Urinary bladder (tissue), 4 donors: ENCODE measurements at places on chromosomes 6 and 20. TPM values are rescaled to one million over a fixed set of nuclear protein-coding genes. Genes with fewer than 3 reads are reported as not detected.

DNA sequence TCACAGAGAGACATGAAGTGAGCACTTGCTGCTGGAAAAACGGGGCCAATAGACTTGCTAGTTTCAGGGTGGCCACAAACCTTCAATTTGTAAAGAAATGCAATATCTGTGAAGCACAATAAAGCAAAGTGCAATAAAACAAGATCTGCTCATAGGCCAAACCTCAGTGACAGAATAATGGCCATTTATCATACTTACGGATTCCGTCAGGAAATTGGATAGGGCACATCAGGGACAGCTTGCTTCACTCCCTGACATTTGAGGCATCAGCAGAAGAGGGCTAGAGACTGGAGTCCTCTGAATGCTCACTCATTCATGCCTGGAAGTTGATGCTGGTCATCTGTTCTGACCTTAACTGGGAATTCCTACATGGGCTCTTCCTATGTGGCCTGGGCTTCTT lies 165.5 kb upstream of the OPRM1 start:
- DNase-seq: no peak

- no peak for DNase-seq
These were observed 64.3 kb upstream of the CITED2 start for GRCh38 chr6:139438775-139439174.

DNA sequence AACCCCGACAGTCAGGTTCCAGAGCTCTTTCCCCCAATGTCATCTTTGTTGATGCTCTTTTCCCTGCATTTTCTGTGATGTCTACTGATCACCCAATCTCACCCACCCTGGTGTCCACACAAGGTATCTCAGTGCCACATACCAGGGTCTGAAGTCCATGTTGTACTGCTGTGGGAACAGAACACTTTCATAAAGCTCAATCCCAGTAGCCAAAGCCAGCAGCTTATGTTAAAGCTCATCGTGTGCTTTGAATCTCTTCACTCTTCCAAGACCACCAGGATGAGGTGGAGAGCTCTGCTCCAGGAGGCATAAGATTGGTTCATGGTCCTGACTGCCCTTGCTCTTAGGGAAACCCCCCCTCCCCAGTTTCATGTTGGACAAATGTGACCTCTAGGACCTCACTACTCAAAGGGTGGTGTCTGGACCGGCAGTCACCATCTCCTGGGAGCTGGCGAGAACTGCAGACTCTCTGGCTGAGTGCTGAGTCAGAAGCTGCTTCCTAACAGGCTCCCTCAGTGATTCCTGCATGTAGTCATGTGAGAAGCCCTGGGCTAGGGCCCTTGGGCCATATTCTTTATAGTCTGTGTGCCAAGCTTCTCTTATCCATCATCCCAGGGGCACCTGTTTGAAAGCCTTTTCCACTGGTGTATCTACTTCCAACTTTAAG lies 13.4 kb upstream of the CPNE5 start:
- no peak for DNase-seq

- DNase-seq: no peak
These were observed 197.6 kb downstream of the HDGFL1 start for GRCh38 chr6:22766979-22767378.

DNA sequence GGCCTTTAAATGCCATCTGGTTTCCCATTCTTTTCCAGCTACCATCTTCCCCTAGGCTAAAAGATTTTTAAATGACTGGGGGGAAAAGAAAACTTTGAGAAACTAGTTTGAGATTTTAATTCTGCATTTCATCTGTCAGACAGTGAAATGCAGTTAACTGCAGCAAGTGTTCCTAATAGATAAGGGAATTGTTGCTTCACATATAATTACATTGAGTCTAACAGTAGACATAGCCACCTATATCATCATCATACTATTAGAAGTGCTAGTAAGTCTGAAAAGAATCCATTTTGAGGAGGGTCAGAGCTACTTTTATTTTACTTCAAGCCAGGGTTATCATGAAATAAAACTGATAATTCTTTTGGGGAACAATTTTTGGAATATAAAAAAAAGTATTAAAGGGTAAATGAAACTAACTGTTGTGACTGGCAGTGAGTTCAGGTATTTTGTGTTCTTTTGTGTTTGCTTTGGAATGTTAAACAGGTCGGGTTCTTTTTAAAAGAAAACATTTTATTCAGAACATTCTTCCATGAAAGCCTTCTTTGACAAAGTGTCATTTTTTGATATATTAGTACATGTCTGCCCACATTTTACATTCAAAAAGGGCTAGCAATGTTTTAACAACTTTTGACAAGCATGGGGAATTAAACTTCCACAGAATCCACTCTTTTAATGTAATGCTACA lies 170.1 kb downstream of the HS3ST5 start:
- no peak for DNase-seq

- DNase-seq: no peak
These were observed 659.0 kb upstream of the HS3ST5 start for GRCh38 chr6:115001731-115002350.

DNA sequence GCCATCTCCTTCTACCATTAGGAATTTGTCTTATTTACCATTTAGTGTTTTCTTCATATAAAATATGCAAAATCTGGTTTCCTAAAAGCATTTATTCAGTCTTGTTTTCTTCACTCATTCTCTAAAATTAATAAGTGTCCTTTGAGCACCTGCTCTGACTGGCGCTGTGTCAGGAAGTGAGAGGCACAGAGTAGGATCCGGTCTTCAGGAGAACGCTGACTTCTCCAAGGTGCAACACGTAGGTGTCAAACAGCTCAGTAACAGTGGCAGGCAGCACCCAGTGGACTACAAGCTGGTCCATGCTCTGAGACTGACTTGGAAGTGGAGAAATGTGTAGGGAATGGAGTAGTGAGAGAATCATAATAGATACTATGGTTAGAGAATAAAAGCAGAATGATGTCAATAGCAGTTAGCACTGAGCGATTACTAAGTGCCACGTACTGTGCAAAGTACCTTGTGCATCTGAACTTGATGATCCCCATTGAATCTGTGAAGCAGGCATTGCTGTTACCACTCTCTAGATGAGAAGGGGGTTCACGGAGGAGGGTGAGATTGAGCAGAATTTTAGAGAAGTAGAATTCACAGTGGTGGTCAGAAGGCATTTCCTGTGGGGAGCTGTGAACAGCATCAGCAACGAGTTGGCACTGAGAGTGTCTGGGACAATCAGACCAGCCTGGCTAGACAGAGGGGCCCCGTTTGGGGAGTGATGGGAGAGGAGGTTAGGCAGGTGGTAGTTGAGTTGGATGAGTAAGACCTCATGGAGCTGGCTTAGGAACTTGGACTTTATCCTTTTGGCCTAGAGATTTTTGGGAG lies 569.8 kb downstream of the QKI start:
- no peak for DNase-seq

DNA sequence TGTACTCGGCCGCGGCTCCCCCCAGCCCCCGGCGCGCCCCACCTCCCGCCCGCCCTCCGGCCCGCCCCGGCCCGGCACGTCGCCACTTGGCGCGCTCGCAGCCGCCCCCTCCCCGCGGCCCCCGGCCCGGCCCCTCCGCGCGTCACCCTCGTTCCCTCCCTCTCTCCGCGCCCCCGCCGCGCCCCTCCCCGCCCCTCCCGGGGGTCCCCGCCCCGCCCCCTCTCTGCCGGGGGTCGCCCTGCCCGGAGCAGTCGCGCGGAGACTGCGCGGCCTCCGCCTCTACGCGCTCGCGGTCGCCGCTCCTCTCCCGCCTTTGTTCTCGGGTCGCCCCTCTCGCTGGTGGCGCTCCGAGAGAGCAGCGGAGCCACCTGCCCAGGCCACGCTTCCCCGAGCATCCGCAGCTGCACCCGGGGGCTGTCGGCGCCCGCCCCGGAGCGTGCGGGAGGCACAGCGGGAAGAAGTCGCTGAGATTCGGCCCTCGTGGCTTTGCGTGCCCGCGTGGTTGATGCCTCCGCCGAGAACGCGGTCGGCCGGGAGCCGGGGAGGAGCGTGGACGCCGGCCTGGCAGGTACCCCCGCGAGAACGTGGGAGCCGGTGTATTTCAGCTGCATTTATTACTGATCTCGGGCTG lies at the start of gene PHF10:
Gene PHF10 (minus strand): TSS at position 7 of the 631 bp plus-strand sequence. CDS start 569 bp downstream, outside the sequence.
- no peak for DNase-seq

DNA sequence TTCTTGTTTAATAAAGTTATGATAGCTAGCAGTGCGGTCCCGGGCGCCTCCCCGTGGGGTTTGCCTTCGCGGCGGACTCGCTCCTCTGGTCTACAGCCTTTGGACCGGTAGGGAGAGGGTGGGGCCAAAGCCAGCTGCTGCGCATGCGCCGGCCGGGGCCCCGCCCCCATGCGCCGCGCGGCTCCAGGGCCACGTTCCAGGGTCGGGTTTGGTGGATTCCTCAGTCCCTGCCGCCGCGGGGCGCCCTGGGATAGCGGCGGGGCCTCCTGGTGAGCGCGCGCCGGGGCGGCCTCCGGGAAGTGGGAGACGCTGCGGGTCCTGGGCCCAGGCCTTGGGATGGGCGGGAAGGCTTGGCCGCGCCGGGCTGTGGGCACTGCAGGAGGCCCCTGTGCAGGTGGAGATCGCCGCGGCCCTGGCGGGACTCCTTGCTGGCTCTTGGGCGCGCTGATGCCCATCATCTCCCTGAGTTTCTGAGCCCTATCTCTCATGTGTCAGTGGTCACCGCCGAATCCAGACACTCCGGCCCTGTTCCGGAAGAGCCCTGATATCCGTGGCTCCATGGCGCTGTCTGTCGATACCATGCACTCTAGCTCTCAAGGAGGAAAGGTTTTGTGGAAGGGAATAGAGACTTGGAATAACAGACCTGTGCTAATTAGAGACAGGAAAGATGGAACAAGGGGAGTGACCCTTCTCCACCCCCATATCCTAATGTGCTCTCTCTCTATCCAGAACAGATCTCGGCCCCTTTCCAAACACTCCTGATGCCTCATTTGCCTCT lies at the start of gene VARS2:
Gene VARS2 (plus strand): TSS at position 163 of the 778 bp plus-strand sequence. CDS start 599 bp downstream, at position 762.
- peak; percentile 71 for DNase-seq

DNA sequence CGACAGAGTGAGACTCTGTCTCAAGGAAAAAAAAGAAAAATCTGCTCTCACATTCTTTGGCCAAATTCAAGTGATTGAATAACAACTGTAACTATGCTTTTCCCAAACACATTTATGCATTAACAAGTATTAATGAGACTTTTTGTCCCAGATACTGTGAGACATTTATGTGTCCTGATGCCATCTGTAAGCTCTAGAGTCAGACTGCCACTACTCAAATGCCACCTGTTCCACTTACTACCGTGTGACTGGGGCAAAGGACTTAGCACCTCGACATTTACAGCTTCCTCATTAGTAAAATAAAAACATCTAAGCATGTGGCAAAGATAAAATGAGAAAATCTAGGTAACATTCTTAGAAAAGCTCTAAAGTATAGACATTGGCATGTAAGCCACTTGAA lies 178.1 kb upstream of the MARCKS start:
- DNase-seq: no peak

GRCh38 chr6:89117211-89118108 lies at the start of gene SRSF12:
Gene SRSF12 (minus strand): TSS chr6:89118071. CDS start chr6:89117887, 184 bp downstream.
- DNase-seq: no peak

GRCh38 chr6:111487661-111488060 lies 4.6 kb upstream of the REV3L start:
- DNase-seq: no peak

DNA sequence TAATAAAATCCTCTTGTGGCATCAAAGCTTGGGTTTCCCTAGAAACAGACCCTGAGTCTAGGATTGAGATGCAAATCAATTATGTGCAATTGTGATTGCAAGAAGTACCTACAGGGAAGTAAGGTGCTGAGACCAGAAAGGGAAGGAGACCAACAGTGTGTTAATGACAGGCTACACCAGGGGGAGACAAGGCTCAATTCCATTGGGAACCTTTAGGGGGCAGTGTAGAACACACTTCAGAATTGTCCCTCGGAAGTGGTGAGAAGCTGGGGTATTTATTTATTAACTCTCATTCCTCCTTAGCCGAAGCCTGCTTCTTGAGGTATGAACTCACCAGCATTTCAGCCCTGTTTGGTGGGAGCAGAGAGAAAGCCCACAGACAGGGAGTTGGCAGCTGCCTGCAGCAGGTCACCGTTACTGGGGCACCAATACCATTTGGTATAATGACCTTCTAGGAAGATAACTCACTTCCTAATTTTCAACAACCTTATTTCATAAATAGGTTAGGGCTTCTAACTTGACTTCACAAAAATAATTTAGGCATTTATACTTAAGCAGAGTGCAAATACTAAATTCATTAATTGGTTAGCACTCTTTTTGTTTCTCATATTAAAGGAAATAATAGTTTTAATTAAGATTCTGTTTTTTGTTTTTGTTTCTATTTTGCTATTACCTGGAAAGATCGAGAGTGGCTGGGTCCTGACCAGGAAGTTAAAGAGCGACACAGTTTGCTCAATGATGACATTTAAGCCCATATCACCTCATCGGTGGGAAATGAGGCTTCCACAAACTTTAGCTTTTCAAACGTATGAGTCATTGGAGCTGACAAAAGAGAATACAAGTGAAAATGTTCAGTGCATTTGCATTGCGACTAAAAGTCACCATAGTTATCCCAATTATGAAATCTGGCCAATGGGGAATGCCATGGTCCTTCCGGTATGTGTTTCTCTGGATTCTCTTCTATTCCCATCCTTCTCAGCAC lies 94.8 kb downstream of the BTBD3 start:
- DNase-seq: no peak

Gene MAS1
- polyA plus RNA-seq: not detected

Gene RNF39
- 0.73 TPM for polyA plus RNA-seq

Gene CAGE1
- not detected for polyA plus RNA-seq

Gene ENPP3
- polyA plus RNA-seq: 0.43 TPM
